ENCODE measurements at places on chromosomes 7 and 10. TPM values are rescaled to one million over a fixed set of nuclear protein-coding genes. Genes with fewer than 3 reads are reported as not detected.

SORBS1 gene
- total RNA-seq, result 0.38 TPM

TEX36 gene
- total RNA-seq, result not detected

MICU1 gene
- 59.8 TPM for total RNA-seq

TMEM254 gene
- total RNA-seq, result 21.3 TPM

HOXA10 gene
- total RNA-seq, result 8.3 TPM

TRIL gene
- not detected for total RNA-seq

CDHR1 gene
- total RNA-seq, result 0.13 TPM

ARMC3 gene
- 0.74 TPM for total RNA-seq

PTPRN2 gene
- total RNA-seq, result 0.54 TPM

UCN3 gene
- not detected for total RNA-seq

TMEM139 gene
- total RNA-seq, result 0.91 TPM

TMEM270 gene
- 0.21 TPM for total RNA-seq

NXPH1 gene
- total RNA-seq, result not detected

GIMAP8 gene
- total RNA-seq, result not detected

XRCC2 gene
- total RNA-seq, result 5.2 TPM

DYNC1I1 gene
- total RNA-seq, result 0.13 TPM

IDI2 gene
- not detected for total RNA-seq

SPDYE2 gene
- not detected for total RNA-seq

PNLIPRP1 gene
- total RNA-seq, result not detected

CYP3A5 gene
- total RNA-seq, result 1.4 TPM

ARPC1B gene
- 303 TPM for total RNA-seq

ZNF862 gene
- total RNA-seq, result 3.0 TPM

TRA2A gene
- total RNA-seq, result 81.9 TPM

PANK1 gene
- total RNA-seq, result 6.5 TPM

PRF1 gene
- 0.05 TPM for total RNA-seq

ADRB1 gene
- total RNA-seq, result 1.1 TPM
